Esophagus muscularis mucosa (tissue), 4 donors: ENCODE measurements at places on chromosomes 1 and 21.

DNA sequence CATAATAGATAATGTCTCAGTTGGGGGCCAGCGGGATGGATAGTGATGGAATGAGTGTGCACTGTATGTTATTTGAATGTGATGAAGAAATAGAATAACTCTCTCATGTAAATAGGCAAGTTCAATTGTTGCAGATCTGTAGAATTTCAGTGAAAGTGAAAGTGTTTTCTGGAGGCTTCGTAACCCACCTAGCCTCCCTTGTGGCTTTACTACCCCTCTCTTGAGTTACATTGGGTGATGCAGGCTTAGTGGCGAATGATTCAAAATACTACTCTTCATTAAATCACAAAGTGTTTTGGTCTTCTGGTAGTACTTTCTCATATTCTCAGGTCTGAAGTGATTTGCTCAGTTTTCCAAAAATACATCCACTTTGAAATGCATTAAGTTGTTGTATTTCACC lies 411.9 kb downstream of the ZP4 start:
- H3K4me1 ChIP-seq = no peaks in the 10 kb centered on the region
- H3K27me3 ChIP-seq = no peaks in the 10 kb centered on the region
- H3K27ac ChIP-seq = no peak overlapping the region
- H3K4me3 ChIP-seq = no peak overlapping the region
- no peak for DNase-seq

- H3K27ac ChIP-seq = no peak overlapping the region
- no peak for DNase-seq
- H3K27me3 ChIP-seq = no peaks in the 10 kb centered on the region
- peaks cover 17% of the 10 kb centered on the region for H3K4me1 ChIP-seq
These were observed 34.0 kb upstream of the ARHGAP29 start for GRCh38 chr1:94271373-94271772.

- H3K4me3 ChIP-seq = no peak overlapping the region
- no peaks in the 10 kb centered on the region for H3K27me3 ChIP-seq
- H3K4me1 ChIP-seq = peaks cover 14% of the 10 kb centered on the region
- no peaks in the 10 kb centered on the region for H3K36me3 ChIP-seq
- no peak for DNase-seq
These were observed 150.3 kb downstream of the TNFSF18 start for GRCh38 chr1:172900376-172900997.

DNA sequence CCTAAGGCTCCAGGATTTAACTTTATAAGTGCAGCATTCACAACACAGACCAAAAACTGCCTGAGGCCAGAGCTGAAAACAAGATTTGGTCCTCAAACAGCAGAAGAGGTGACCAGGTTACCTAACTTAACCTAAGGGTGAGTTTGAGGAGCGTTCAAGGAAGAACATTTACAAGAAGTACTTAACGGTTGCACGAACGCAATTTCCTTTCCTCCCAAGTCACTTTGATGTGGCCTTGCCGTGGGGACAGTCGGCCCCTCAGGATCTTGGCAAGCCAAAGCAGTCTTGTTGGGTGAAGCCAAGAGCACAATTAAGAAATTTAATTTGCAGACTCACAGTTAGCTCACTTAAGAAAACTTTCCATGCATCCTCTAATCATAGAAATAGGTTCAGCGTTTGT lies 202.6 kb upstream of the COA6 start:
- no peaks in the 10 kb centered on the region for H3K36me3 ChIP-seq
- H3K4me1 ChIP-seq = no peaks in the 10 kb centered on the region
- peak; percentile 55 for DNase-seq
- H3K4me3 ChIP-seq = no peak overlapping the region
- H3K27ac ChIP-seq = no peak overlapping the region

GRCh38 chr1:232568906-232569553 lies 60.9 kb downstream of the SIPA1L2 start:
- H3K4me3 ChIP-seq = no peak overlapping the region
- no peak for DNase-seq
- H3K36me3 ChIP-seq = no peaks in the 10 kb centered on the region
- no peak overlapping the region for H3K27ac ChIP-seq

DNA sequence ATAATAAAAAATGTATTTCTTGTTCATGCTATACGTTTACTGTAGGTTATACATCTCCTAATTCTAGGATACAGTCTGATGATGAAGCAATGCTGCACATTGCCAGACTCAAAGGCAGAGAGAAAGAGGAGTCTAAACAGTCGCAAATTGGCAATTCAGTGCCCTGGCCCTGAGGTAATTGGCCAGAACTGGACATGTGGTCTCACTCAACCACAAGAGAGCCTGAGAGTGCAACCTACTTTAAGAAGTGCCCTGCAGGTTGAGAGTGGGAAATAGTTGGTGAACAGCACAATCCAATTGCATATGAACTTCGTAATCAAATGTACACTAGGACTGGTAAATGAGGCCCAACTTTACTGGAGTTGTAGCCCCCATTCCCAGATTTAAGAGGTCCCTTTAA lies 5.0 kb upstream of the SLC35A3 start:
- no peaks in the 10 kb centered on the region for H3K27me3 ChIP-seq
- no peaks in the 10 kb centered on the region for H3K36me3 ChIP-seq
- peaks cover 10% of the 10 kb centered on the region for H3K4me1 ChIP-seq
